ENCODE measurements at places on chromosomes 1 and 21. TPM values are rescaled to one million over a fixed set of nuclear protein-coding genes. Genes with fewer than 3 reads are reported as not detected.

DNA sequence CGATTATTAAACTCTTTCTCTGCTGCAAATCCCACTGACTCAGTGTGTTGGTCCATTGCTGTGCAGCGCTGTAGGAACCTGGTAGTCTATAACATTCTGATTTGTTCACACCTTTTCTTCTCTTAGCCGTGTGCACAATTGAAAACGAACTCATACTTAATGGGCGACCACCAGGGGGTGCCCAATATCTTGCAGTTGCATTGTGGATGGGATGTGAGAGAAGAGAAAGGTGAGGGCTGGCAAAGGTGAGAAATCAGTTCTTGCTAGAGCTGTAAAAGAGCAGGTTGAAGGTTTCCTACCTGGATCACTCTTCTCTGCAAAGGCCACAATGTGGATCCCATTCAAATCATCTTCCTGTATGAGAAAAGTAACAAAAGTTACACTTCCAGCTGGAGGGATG is 51.0 kb downstream of the CASQ2 start:
- DNase-seq, result no peak

DNA sequence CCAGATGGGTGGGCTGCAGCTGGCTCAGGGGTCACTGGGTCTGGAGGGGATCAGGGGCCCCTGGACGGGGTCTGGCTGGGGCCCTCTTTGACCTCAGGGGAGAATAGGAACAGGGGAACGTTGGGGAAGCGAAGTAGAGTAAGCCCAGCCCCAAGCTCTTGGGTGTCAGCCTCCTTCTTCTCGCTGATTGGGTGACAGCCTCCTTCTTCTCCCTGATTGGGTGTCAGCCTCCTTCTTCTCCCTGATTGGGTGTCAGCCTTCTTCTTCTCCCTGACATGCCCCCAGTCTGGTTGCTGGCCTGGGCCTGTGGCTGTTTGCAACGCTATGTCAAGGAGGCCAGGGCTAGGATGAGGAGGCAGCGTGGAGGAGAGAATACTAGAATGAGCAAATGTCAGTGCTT is 76.7 kb upstream of the CASZ1 start:
- DNase-seq, result no peak

DNA sequence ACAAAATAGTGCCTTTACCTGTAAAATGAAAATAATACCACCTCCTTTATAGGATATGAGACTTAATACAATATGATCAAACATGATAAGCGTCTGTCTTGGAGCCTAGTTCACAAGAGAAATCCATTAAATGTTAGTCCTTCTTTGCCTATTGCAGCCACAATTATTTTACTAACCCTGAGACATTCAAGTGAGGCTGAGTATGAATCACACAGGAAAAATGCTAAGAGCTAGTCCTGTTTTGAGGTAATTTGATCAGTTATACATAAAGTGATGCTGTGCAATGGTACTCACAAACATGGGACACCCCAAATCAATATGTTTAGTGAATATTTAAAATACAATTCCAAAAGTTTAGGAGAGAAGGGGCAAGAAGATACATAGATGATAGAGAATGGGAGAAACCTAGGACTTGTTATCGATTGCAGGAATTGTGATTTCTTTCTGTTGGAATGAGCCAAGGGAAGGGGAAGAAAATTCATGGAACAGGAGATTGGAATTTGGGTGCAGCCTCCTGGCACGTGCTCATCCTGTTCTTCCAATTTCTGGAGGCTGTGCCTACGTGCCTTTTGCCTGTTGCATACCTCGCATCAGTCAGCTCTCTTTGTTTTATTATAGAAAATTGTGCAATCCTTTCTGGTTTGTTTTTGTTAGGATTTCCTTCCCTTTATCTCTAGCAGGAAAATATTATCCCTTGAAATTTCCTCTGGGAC is 39.9 kb upstream of the BACH1 start:
- no peak for DNase-seq

DNA sequence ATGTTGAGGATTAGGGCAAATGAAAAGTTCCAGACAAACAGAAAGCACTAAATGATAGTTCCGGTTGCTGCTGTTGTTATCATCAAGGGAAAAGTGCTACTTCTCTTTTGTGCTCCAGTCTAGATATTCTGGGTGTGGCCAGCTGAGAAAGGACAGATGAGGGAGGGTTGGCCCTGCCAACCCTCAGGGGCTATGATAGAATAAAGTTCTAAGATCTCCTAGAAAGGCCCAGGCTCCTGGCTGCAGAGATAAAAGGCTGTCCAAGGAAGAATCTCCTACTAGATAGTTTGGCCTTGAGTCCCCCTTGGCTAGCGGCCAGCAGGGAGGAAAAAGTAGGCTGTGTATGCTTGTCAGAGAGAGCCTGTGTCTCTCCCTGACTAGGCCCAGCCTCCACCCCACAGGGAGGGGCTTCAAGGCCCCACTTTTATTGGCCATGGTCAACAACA is 31.5 kb downstream of the RIMS3 start:
- no peak for DNase-seq

DNA sequence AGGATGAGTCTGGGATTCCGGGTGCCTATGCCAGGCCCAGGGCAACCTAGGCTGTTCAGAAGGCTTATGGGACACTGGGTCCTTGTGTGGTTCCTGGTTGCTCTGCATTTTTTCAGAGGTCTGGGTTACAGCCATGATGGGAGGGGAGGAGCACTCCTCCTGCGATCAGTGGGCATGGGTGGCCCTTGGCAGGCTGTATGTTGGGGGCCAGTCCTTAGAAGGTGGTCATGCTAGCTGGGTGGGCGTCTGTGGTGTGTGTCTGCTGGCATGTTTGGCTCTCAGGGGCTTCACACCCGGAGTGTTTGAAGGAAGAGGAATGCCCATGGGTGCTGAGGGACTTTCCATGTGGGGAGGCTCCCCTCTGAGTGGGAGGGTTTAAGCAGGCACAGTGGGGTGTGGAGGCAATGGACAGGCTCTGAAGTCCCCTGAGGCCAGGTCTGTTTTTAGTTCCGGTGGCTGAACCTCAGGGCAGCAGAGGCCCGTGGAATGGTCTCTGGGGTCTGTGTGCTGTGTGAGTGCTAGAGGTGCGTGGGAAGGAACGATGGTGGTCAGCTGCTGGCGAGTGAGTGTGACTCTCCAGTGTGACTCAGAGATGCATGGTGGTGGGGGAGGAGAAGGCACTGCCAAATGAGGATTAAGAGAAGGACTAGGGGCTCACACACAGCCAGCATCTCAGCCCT is 25.3 kb downstream of the CACNA1E start:
- DNase-seq, result no peak

DNA sequence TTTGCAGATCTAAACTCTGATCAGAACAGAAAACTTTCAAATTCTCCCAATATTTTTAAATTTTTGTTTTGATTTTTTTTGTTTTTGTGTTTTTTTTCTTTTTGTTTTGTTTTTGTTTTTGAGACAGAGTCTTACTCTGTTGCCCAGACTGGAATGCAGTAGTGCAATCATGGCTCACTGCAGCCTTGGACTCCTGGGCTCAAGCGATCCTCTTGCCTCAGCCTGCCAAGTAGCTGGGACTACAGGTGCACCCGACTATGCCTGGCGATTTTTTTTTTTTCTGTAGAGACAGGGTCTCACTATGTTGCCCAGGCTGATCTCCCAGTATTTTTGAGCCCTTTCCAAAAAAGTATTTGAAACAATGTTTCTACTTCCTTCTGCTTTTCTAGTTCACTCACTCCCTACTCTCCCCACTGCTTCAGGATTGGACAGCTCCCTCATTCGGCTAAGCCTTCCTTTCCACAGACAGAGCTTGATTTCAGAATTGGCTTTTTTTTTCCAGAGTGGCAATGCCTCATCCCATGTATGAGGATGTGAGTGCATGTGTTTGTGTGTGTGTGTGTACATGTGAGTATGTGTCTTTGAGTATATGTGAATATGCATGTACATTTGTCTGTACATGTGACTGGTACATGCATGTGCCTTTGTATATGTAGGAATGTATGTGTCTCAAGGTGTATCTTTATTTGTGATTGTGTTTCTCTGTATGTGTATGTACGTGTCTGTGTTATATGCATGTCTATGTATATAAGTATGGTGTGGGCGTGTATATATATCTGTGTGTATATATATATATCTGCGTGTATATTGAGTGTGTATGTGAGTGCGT is 11.9 kb downstream of the LHX4 start:
- DNase-seq, result no peak

GRCh38 chr1:40818264-40818961 is 34.8 kb downstream of the KCNQ4 start:
- peak; percentile 76 for DNase-seq

DNA sequence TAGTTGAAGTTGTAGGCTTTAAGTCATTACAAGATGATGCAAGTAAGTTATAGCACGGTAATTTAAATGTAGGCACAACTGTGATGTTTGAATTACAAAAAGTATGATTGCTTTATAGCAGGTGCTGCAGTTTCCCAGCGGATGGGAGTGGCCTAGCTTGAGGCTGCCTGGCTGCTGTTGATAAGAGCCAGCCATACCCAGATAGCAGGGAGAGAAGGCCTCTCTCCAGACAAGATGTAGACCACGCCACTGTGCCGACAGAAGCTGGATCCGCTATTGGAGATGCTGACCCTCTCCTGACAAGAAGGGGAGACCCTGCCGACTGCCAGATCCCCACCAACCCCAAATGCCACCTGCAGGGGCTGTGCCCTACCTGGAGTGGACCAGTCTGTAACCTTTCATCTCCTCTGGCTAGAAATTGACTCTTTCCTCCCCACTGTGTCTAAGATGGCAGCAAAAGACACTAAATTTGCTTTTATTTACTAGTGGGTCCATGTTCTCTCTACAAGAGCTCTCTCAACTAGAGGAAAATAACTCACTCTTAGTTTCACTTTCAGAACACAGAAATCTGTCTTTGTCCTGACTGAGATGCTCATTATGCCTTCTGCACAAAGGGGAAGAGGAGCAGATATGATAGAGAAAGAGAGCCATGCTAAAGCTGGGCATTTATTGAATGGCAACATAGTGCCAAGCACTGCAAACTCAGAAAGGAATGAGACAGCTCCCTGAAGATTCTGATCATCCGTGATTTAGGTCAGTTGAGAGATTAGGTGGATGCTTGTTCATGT is 127.9 kb downstream of the URB2 start:
- no peak for DNase-seq

DNA sequence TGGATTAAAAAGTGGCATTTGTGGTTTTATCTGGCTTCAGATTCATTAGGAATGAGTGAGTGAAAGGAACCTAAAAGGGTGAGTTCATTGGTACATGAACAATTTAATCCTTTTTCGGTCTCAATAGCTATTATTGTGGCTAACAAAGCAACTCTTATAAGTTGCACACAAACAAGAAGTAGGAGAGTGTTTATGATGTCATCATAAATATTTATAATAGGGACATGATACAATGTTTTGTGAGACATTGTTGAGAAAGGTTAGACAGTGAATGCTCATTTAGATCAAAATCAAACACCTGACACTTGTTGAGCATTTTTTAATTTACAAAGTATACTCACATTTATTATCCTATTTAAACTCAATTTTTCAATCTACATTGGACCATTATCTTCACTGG is 363.4 kb downstream of the PDE4B start:
- DNase-seq, result no peak

- no peak for DNase-seq
Measured at GRCh38 chr1:208420696-208421095, 176.5 kb upstream of the PLXNA2 start.

- DNase-seq, result no peak
Measured at GRCh38 chr1:90308421-90308820, 313.5 kb downstream of the ZNF326 start.

- DNase-seq, result no peak
Measured at GRCh38 chr1:14071581-14071980, 371.6 kb downstream of the PRDM2 start.

GRCh38 chr21:14863745-14864210 is 201.0 kb downstream of the NRIP1 start:
- no peak for DNase-seq

- DNase-seq, result no peak
Measured at GRCh38 chr1:186142916-186143315, 232.1 kb downstream of the TPR start.

- no peak for DNase-seq
Measured at GRCh38 chr1:177849130-177849529, 120.7 kb downstream of the SEC16B start.

- DNase-seq, result no peak
Measured at GRCh38 chr1:93685918-93686317, 4.3 kb upstream of the BCAR3 start.

- no peak for DNase-seq
Measured at GRCh38 chr1:239283216-239283615, 103.2 kb upstream of the CHRM3 start.

- DNase-seq, result no peak
Measured at GRCh38 chr1:102897557-102897956, 210.8 kb downstream of the COL11A1 start.

- no peak for DNase-seq
Measured at GRCh38 chr1:228243093-228243492, 35.2 kb downstream of the OBSCN start.

DNA sequence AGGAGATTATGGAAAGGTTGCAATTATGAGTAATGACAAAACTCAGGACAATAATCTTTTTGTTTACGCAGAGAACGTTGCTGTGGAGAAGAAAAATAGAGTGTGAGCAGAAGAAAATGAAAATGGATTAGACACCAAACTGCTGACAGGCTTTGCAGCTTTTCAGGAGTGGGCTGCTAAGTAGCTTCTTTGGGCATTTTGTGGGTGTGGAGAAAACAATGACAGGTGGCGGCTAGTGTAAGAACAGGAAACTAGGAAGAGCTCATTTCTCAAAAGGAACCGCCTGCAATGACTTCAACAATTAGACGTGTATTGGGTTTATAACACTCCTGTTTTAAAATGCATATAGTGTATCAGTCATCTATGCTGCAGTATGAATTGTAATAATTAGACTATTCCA is 18.3 kb upstream of the PALMD start:
- no peak for DNase-seq

The VASH2 gene
- total RNA-seq, result 0.20 TPM

The SYT2 gene
- not detected for total RNA-seq

The TRPM2 gene
- 16.3 TPM for total RNA-seq

The ERG gene
- total RNA-seq, result not detected

The MPL gene
- total RNA-seq, result not detected

The PRR9 gene
- not detected for total RNA-seq

The NUF2 gene
- total RNA-seq, result 89.1 TPM

The PDE9A gene
- total RNA-seq, result 4.2 TPM

The CDA gene
- total RNA-seq, result not detected

The SPATA45 gene
- not detected for total RNA-seq

Measured in activated naive CD4-positive, alpha-beta T cell treated with anti-CD3 and anti-CD28 coated beads, Interleukin-2, amount 50 U/mL, for 72 hours (primary cell).